ENCODE measurements at places on chromosomes 12 and 14. TPM values are rescaled to one million over a fixed set of nuclear protein-coding genes. Genes with fewer than 3 reads are reported as not detected.
A peak's percentile ranks its signal among the peaks of the same experiment; 100 is the strongest.

- H3K27ac ChIP-seq: no peak overlapping the region
- no peak for DNase-seq
- no peaks in the 10 kb centered on the region for H3K4me1 ChIP-seq
- no peaks in the 10 kb centered on the region for H3K27me3 ChIP-seq
Observed at GRCh38 chr12:131452444-131452860, 258.4 kb upstream of the SFSWAP start.

Gene PZP
- 66.9 TPM for total RNA-seq

- no peak overlapping the region for H3K4me3 ChIP-seq
- H3K36me3 ChIP-seq: no peaks in the 10 kb centered on the region
- no peak overlapping the region for H3K27ac ChIP-seq
- DNase-seq: no peak
Observed at GRCh38 chr12:46518169-46518568, 145.6 kb upstream of the SLC38A2 start.

Gene AGAP2
- total RNA-seq: 0.46 TPM

Gene ACOT4
- total RNA-seq: 6.2 TPM

Gene AVPR1A
- total RNA-seq: 12.0 TPM

DNA sequence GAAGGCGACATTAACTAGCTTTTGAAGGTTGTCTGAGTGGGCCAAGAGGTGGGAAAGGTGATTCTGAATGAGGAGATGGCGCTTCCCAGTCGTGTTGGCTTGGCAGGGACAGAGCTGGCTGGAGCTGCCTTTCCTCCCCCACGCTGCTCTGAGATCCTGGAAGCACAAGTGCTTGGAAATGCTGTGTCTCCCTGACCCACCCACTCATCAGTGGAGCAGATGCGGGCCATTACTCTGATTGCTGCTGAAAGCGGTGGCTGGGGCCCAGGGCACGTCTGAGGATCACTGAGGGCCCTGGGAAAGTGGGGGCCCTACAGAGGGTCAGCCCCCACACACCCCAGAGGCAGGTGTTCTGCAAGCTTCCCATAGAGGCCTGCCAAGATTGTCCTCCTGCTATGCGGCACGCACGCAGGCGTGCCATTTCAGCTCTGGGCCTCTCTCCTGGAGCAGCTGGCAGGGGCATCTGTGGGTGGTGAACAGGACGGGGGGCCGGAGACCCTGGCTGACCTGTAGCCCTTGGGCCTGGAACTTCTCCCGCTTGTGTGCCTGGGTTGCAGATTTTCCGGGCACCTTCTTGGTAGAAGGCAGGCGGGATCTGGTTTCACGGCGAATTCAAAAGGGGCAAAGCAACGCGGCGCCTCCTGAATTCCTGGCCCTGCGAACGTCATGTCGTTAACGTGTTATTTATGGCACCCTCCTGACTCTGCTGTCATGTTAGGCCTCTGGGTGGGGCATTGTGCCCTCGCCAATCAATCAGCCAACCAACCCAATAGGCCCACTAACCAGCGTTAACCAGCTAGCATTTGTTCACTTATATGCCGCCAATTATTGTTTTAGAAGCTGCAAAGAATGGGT, 133.8 kb upstream of the TBX3 start:
- no peaks in the 10 kb centered on the region for H3K36me3 ChIP-seq
- no peak for DNase-seq
- H3K4me1 ChIP-seq: no peaks in the 10 kb centered on the region
- H3K4me3 ChIP-seq: no peak overlapping the region

Gene DEGS2
- total RNA-seq: 0.09 TPM

- H3K36me3 ChIP-seq: no peaks in the 10 kb centered on the region
- no peak overlapping the region for H3K4me3 ChIP-seq
- H3K27ac ChIP-seq: no peak overlapping the region
- DNase-seq: peak; percentile 84
- no peaks in the 10 kb centered on the region for H3K4me1 ChIP-seq
Observed at GRCh38 chr12:132593938-132594358, 16.4 kb downstream of the LRCOL1 start.

DNA sequence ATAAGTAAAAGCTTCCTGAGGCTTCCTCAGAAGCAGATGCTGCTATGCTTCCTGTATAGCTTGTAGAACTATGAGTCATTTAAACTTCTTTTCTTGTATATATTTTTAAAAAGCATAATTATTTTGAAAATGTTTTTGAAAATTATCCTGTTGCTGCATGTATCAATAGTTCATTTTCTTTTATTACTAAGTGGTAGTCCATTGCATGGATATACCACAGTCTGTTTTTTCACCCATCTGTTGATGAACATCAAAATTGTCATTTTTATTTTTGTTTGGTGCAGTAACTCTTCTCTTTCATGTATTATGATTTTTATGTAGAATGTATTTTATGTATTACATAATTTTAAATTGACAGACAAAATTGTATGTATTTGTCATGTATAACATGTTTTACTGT, 81.4 kb downstream of the TMTC3 start:
- no peak overlapping the region for H3K27ac ChIP-seq
- no peaks in the 10 kb centered on the region for H3K4me1 ChIP-seq
- DNase-seq: no peak
- H3K4me3 ChIP-seq: no peak overlapping the region
- H3K36me3 ChIP-seq: no peaks in the 10 kb centered on the region
- H3K27me3 ChIP-seq: no peaks in the 10 kb centered on the region

GRCh38 chr14:62665286-62665685, 380.0 kb downstream of the KCNH5 start:
- no peak overlapping the region for H3K4me3 ChIP-seq
- H3K36me3 ChIP-seq: no peaks in the 10 kb centered on the region
- H3K4me1 ChIP-seq: no peaks in the 10 kb centered on the region
- no peak for DNase-seq
- no peak overlapping the region for H3K27ac ChIP-seq
- H3K27me3 ChIP-seq: no peaks in the 10 kb centered on the region

Gene BLOC1S1
- 175 TPM for total RNA-seq

DNA sequence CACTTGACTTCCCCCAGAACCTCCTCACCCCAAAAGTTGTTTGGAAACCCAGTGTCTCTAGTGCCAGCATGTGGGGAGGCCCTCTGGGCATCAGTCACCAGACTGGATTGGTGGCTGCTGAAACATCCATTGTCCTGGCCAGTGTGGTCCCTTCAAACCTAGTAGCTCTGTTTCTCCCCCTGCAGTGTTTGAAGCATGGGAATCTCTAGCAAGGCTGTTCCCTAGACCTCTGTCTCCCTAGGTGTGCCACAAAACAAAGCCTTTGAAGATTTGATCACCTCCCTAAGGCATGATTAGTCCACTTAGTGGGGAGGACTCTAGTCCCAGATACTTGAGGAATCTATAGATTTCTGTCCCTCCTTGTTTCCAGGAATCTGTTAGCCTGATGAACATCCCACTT, 60.3 kb downstream of the ARF6 start:
- no peaks in the 10 kb centered on the region for H3K27me3 ChIP-seq
- no peak overlapping the region for H3K4me3 ChIP-seq
- no peaks in the 10 kb centered on the region for H3K4me1 ChIP-seq
- H3K27ac ChIP-seq: no peak overlapping the region
- H3K36me3 ChIP-seq: no peaks in the 10 kb centered on the region
- no peak for DNase-seq

Gene RTL1
- not detected for total RNA-seq

Gene NGDN
- total RNA-seq: 15.9 TPM

GRCh38 chr12:2879853-2880252, 2.8 kb downstream of the RHNO1 start:
- no peak overlapping the region for H3K27ac ChIP-seq
- no peaks in the 10 kb centered on the region for H3K27me3 ChIP-seq
- H3K4me3 ChIP-seq: no peak overlapping the region
- H3K36me3 ChIP-seq: no peaks in the 10 kb centered on the region

DNA sequence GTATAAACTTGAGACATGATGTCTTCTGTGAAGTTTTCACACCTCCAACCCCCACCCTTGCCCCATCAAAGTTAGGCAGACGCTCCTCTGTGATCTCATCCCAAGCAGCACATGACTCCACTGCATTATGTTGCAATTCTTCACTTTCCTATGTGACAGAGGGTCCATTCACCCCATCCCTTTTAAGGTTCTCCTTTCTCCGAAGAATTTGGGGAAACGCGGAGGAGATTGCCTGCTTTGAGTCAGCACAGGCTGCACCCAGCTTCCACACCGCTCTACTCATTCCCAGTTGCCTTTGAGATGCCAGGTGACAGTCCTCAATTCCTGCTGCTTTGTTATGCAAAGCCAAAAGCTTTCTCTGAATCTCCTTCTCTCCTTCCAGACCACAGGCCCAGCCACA, 61.8 kb downstream of the PHLDA1 start:
- DNase-seq: no peak
- no peaks in the 10 kb centered on the region for H3K4me1 ChIP-seq
- no peak overlapping the region for H3K4me3 ChIP-seq
- H3K27ac ChIP-seq: no peak overlapping the region
- H3K36me3 ChIP-seq: no peaks in the 10 kb centered on the region
- H3K27me3 ChIP-seq: no peaks in the 10 kb centered on the region

DNA sequence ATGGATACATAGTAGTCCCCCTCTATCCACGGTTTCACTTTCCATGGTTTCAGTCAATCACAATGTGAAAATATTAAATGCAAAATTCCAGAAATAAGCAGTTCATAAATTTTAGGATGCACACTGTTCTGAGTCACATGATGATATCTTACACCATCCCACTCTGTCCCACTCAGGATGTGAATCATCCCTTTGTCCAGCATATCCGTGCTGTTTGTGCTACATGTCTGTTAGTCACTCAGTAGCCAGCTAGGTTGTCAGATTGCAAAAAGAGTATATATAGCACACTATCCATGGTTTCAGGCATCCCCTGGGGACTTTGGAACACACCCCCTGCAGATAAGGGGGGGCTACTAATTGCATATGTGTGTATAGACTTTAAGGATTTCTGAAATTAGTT, 8.1 kb upstream of the NAA30 start:
- H3K4me3 ChIP-seq: no peak overlapping the region
- no peaks in the 10 kb centered on the region for H3K36me3 ChIP-seq
- H3K4me1 ChIP-seq: no peaks in the 10 kb centered on the region
- no peak overlapping the region for H3K27ac ChIP-seq

DNA sequence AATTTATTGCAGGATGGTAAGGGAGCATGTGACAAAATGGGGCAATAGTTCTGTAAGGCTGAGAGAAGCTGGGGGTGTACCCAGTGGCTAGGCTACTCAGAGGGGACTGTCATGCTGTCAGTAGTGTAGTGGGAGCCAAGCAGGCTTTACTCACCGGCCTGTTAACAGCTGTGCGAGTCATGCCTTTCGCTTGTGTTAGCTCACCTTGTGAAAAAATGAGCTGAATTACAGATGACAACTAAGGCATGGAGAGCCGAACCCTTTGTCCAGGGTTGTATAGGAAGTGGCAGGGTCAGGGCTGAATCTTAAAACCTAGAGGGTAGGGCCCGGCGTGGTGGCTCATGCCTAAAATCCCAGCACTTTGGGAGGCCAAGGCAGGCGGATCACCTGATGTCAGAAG, 37.9 kb downstream of the SH2B3 start:
- DNase-seq: no peak
- H3K27ac ChIP-seq: no peak overlapping the region
- H3K4me1 ChIP-seq: peaks cover 23% of the 10 kb centered on the region

- H3K27ac ChIP-seq: no peak overlapping the region
- H3K27me3 ChIP-seq: no peaks in the 10 kb centered on the region
- H3K4me3 ChIP-seq: no peak overlapping the region
- no peaks in the 10 kb centered on the region for H3K36me3 ChIP-seq
- H3K4me1 ChIP-seq: no peaks in the 10 kb centered on the region
Observed at GRCh38 chr12:104180374-104180773, 35.2 kb upstream of the TXNRD1 start.

DNA sequence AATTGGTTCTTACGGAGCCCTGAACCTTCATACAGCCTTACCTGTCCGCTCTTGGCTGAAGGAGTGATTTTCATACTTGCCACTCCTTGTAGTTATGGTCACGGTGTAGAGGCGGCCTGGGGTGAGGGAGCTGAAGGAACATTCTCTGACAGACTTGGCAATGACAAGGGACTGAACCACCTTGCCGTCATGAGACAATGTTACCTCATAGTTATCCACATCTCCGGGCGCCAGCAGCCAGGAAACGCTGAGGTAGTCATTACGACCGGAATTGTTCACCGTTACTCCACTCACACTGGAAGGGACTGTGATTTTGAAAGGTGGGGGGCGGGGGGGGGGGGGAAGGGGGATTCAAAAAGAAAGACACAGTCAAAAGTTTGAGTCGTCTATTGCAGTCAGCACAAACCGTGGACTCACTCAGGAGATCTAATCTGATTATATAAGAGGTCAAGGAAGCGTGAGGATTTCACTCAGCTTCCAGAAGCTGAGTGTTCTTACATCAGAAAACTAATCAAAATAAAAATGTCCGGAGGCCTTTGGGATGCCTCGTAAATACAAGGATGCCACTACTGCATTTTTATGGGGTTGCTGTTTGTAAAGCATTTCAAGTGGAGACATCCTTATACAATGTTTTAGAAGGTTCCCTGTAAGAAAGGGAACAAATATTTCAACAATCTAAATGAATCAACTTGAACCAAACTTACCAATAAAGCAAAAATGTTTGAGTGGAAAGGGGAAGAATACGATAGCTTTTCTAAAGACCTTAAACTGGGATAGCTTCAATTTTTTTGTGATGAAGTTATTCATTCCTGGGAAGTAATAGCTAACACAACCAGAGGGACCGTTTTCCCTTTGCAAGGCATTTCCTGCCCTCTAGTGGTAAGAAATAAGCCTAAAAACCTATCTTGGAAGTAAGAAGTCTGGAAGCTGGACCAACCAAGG, 60.6 kb downstream of the PTPRB start:
- H3K36me3 ChIP-seq: no peaks in the 10 kb centered on the region
- no peak for DNase-seq
- H3K4me1 ChIP-seq: no peaks in the 10 kb centered on the region

DNA sequence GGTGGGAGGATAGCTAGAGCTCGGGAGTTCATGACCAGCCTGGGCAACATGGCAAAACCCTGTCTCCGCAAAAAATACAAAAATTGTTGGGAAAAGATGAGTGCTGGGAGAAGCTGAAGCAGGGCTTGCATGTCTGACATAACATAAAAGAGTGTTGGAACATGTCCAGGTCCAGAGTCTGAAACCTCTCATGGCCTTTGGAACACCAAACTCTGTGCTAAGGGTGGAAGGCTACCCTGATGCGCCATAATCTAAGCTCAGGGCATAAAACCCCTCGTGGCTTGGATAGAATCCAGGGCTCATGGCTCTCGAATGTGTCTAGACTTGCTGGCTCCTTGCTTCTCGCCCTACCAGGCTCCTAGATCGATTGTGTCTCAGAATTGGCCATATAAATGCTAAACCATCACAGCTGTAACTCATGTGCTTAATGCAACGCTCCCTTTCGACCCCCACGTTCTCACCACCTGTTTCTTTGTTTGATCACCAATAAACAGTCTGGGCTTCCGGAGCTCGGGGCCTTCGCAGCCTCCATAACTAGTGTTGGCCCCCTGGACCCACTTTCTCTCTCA, 6.7 kb upstream of the CLEC7A start:
- no peak for DNase-seq
- no peaks in the 10 kb centered on the region for H3K27me3 ChIP-seq
- no peak overlapping the region for H3K27ac ChIP-seq
- no peaks in the 10 kb centered on the region for H3K36me3 ChIP-seq
- H3K4me1 ChIP-seq: no peaks in the 10 kb centered on the region
- no peak overlapping the region for H3K4me3 ChIP-seq

- peaks cover 9% of the 10 kb centered on the region for H3K4me1 ChIP-seq
- no peak overlapping the region for H3K4me3 ChIP-seq
- H3K27me3 ChIP-seq: no peaks in the 10 kb centered on the region
- H3K36me3 ChIP-seq: no peaks in the 10 kb centered on the region
- peak; percentile 37 for DNase-seq
Observed at GRCh38 chr14:20811986-20812975, 9.6 kb upstream of the RNASE1 start.

Gene DBX2
- not detected for total RNA-seq

Gene RAPGEF3
- 2.6 TPM for total RNA-seq

Gene PDZRN4
- 0.43 TPM for total RNA-seq

- no peak overlapping the region for H3K4me3 ChIP-seq
- no peaks in the 10 kb centered on the region for H3K27me3 ChIP-seq
- DNase-seq: no peak
- H3K4me1 ChIP-seq: no peaks in the 10 kb centered on the region
- no peak overlapping the region for H3K27ac ChIP-seq
Observed at GRCh38 chr12:131005161-131006035, 51.7 kb downstream of the ADGRD1 start.
